ENCODE measurements at places on chromosomes 4 and X.

DNA sequence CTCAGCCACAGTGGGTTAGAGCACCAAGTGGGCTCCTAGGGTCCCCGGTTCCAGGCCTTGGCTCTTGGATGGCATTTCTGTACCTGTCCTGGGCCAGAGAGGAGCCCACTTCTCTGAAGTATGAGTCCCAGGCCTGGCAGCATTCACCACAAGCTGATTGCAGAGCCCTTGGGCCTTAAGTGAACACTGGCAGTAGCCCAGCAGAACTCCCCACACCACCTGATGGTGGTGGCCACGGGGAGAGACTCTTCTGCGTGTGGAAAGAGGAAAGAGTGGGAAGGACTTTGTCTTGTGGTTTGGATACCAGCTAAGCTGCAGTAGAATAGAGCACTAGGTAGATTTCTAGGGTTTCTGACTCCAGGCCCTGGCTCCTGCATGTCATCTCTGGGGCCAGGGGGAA, 104.8 kb downstream of the DLG3 start:
- no peak for DNase-seq

DNA sequence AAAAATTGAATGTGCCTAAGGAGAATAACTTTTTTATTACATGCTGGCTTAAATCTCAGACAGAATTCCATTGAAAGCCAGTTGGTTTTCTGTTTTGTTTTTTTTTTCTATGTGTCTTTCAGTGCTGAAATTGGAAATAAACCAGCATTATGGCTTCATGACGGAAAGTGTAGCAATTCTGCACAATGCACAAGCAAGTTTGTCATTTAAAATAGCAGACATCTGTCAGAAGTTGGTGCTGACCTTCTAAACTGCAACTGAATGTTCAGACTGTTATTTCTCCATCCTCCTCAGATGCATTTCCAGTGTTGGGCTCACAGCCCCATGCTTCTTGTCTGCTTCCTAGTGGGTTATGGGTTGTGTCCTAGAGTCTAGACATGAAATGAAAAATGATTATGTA, 107.2 kb upstream of the LIMCH1 start:
- DNase-seq, result no peak

DNA sequence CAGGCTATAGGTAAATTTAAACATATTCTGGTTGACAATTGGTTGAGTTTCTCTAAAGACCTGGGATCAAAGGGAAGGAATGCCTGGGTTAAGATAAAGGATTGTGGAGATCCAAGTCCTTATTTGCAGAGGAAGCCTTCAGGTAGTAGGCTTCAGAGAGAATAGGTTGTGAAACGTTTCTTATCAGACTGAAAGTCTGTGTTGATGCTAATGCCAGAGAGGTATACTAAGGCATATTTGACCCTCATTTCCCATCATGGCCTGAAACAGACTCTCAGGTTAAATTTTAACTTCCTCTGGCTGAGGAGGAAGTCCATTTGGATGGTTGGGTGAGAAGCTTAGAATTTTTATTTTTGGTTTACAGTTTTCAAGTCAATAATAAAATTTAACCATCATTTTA, 48.1 kb downstream of the UGT2A2 start:
- no peak for DNase-seq

- DNase-seq, result no peak
Measured at GRCh38 chrX:906586-906985, 276.0 kb downstream of the SHOX start.

GRCh38 chr4:172997217-172997609, 171.4 kb upstream of the GALNT7 start:
- DNase-seq, result no peak

Measured in NCI-H2107 (cell line).